Stimulated activated CD8-positive, alpha-beta memory T cell treated with anti-CD3 and anti-CD28 coated beads, Interleukin-15, amount 100 ng/mL, for 1 hour (primary cell): ENCODE measurements at places on chromosomes 3 and 15.

GRCh38 chr3:2657971-2658370 is 452.2 kb downstream of the IL5RA start:
- no peak for DNase-seq

GRCh38 chr3:83023086-83023485 is 1261.6 kb upstream of the GBE1 start:
- DNase-seq, result no peak

DNA sequence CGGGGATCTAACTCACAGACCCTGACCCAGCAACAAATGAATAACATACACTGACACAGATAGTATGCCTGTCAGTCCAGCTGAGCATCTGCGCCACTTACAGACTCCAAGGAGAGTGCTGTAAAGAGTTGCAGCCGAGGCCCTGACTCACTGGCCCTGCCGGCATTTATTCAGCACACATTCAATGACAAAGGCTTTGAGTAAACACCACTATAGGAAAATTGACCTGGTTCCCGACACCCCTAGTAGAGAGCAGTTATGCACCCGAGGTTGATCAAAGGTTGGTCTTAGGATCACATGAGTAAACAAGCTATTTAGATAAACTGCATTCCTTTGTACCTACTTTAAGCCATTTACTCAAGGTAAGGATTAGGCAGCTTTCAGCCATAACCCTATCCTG is 22.7 kb downstream of the LARS2 start:
- no peak for DNase-seq

DNA sequence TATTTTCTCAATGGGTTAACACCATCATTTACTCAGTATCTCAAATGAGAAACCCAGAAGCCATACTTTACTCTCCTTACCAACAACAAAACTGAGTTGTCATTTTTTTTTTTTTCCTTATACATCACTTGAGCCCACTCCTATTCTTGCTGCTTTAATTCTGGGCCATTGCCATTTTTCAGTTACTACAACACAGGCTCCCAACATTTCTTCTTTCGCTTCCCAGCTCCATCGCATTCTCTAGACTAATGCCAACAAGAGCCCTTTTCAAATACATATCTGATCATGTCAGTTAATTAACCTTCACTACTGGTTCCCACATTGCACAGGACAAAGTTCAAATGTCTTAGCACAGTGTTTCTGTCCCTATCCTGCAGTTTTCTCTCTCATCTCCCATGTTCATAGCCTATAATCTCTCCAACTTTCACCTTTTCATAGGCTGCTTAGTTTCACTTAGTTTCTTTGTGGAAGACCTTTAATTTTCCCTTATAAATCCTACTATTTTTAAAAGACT is 22.5 kb upstream of the ANXA2 start:
- no peak for DNase-seq

GRCh38 chr15:96359616-96360521 is 29.4 kb downstream of the NR2F2 start:
- DNase-seq, result no peak

DNA sequence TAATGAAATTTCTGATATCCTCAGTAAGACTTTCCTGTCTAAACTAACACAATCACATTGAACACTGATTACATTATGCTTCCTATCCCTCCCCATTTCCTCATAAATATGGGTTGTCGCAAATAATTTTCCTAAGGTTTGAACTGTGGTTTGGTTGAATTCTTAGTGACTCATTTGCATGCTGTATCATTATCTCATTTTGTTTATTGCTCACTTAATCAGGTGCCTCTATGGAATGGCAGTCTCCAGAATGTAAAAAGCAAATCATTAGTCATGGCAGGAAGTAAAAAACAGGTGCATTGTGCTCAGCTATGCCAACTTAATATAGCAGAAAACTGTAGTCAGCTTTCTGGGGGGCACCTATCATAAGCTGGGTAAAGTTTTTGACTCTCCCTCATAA is 216.0 kb upstream of the ZBTB20 start:
- no peak for DNase-seq

- no peak for DNase-seq
Observed at GRCh38 chr3:177547711-177548350, 350.5 kb upstream of the TBL1XR1 start.

DNA sequence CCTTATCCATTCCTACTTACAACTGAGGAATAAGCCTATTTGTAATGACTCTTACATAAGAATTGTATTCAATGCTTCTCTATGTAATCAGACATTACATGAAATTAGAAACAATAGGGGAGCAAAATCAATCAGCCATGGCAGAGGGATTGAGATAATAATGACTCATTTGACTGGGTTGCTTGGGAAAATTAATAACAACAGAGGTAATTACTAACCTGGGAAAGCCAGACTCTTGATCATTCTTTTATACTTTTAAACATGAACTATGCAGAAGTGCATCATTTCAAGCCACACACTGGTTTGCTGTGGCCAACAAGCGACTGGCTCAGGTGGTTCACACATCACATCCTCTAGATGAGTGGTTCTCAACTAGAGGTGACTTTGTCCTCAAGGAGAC is 126.3 kb upstream of the CRBN start:
- no peak for DNase-seq

DNA sequence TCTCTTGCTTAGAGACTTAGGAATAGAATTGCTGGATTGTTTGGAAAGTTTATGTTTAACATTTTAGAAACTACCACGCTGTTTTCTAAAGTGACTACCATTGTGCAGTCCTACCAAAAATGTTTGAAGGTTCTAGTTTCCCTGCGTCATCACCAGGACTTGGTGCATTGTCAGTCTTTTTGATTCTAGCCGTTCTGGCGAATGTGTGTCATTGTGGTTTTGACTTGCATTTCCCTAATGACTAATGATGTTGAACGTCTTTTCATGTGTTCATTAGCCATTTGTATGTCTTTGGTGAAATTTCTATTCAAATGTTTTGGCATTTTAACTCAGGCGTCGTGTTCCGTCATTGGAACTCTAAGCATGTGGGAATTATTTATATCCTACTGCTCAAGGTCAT is 58.0 kb downstream of the CHD2 start:
- peak; percentile 14 for DNase-seq

DNA sequence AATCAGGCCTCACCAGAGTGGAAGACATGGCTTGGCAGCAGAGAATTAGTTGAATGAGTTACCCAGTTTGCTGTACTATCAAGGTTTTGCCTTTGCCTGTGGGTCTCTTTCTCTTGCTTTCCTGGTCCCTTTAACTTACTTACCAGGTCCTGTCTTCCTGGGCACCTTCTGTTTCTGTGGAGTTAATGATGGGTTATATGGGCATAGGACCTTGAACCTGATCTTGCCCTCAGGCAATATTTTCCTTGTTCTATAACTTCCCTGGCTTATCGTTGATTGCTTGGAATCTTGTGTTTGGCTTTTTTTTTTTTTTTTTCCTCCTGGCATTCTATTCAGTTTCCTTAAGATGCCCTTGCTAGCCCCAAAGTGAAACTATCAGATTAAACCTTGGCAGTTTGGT is 106.8 kb downstream of the HHLA2 start:
- DNase-seq, result no peak

- DNase-seq, result no peak
Observed at GRCh38 chr15:60021589-60022378, 17.7 kb downstream of the FOXB1 start.

DNA sequence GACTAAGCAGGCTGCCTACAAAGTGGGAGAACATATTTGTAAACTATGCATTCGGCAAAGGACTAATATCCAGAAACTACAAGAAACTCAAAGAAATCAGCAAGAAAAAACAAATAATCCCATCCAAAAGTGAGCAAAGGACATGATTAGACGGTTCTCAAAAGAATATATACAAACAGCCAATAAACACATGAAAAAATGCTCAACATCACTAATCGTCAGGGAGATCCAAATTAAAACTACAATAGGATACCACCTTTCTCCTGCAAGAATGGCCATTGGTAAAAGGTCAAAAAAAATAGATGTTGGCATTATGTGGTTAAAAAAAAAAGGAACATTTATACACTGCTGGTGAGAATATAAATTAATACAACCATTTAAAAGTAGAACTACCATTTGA is 259.6 kb upstream of the SLITRK3 start:
- no peak for DNase-seq

GRCh38 chr3:170485696-170486095 is 67.0 kb downstream of the CLDN11 start:
- no peak for DNase-seq
